Endothelial cell of umbilical vein (primary cell): ENCODE measurements at places on chromosomes 3 and 15.

DNA sequence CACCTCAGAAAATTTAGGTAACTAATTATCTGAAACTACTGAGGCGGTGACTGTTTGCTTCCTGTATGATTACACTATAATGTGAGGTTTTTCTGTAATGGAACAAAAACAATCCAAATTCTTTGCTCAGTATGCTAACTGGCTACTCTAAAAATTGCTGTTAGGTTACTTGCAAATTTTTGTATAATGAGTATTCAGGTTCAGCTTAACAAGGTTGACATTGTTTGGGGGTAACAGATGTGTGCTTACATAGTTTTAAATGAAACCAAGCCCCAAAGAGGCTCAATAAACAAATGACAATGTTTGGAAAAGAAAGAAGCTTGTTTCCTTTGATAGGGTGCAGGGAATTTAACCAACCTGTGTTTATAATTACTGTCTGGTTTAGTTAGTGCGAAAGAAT is 414.5 kb upstream of the MDFIC2 start:
- no peak for DNase-seq

DNA sequence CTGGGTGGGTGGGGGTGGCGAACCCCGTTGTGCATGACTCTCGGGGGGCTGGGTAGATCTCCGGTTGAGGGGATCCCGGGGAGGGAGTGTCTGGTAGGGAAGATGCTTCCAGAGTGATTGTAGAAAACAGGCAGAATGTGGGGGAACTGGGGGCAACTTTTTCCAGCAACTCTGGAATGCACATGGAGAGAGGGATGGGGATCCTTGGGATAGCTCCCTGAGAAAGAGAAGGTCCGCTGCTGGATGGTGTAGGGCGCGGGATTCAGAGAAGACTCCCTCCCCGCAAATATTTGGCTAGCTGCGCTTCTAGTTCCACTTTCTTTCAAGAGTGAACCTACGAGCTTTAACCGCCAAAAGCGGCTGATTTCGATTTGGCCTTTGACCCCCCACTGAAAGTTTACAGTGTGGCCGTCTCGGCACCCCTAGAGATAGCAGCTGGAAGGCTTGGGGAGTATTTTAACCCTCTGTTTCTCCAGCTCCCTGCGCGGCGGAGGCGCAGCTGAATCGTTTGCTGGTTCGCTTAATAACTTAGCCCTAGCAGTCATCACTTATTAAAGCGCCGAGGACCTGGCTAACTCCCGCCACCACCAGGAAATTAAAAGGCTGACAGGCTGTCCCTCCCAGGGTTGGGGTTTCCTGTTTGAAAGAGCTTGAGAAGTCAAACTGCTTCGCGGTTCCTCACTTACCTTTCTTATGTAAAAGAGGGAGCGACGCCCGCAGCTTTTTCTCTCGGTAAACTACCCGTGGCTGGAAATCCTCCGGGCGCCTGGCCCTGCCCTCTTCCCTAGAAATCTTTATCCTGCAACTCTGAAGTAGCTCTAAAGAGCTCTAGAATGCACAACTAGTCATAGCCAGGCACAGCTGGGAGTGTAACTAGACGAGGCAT is 1.2 kb downstream of the PHLDB2 start:
- DNase-seq = peak; percentile 88

DNA sequence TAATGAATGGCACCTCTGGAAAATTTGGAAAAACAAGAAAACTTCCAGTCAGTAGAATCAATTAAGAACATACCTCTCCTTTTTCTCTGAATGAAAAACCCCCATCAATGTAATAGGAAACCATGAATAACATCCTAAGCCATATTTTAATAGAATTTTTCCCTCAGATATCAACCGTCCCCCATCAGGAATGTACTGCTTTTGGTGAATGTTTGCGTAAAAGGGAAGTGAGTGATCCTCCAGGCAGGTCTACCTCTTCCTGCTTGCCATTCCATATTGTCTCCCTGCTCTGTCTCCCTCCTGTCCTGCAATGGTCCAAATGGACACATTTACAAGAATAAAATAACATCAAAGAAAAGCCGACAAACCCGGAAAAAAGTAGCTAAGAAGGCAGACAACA is 30.8 kb downstream of the LAMP3 start:
- DNase-seq = peak; percentile 65

- no peak for DNase-seq
Measured at GRCh38 chr3:100020876-100021644, 93.2 kb downstream of the FILIP1L start.

DNA sequence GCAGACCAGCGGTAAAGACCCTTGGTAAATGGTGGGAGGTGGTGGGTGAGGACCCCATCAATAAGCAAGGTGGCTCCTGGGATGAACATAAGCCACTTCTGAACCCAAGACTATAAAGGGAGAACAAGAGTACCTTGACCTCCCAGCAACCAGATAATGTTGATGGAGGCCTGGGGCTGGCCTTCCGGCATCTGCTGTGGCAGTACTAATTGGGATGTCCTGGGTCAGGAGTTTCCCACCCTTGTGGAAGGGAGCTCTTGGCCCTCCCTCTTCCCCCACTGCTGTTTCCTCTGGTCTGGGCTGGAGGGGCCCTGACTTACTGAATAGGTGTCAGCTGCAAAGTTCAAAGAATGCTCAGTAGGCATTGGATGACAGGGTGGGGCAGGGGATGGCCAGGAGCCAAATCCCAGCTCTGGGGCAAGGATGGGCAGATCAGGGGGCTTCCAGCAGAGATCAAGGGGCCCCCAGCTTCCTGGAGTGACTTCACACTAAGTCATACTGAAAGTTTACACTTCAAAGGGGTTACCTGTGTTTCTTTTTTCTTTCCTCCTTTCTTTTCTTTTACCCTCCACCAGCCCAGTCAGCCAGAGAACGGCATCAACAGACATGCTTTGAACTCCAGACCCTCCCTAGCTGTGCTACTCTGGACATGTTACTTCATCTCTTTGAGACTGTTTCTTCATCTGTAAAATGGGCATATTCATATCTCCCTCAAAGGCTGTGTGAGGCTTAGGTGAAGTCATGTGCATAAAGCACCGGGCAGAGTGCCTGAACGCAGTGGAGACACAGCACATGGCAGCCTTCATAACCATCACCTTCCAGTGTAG is 1.5 kb downstream of the RBP1 start:
- no peak for DNase-seq

- DNase-seq = no peak
Measured at GRCh38 chr15:84599906-84600305, 903 bp upstream of the ZSCAN2 start.

DNA sequence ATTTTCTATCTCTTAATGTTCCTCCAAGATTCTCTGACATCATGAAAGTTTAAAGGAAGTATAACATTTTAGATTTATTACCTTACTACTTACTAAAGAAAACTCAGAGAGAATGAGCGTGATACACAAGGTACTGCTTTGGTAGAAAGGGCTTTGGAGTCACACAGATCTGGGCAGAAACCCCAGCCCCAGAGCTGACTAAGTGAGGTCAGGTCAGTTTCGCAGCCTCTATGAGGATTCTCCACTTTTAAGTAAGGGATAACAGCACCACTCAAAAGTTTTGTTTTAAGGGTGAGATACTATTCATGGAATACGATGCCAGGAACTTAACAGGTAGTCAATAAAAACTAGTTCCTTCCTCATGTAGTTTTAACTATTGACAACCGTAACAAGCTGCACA is 76.1 kb downstream of the CLDN11 start:
- no peak for DNase-seq

DNA sequence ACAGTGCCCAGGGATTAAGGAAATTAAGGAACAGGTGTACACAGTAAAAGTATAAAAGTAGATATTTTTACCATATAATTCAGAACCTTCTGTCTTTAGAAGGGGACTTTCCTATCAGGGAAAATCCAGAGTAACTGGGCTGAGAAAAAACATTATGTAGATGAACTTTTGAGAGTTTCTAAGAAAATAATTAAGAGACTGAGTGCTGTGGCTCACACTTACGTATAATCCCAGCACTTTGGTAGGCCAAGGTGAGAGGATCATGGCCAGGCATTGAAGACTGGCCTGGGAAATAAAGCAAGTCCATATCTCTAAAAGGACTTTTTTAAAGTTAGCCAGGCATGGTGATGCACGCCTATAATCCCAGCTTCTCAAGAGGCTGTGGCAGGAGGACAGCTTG is 1021.8 kb downstream of the FHIT start:
- no peak for DNase-seq

- DNase-seq = peak; percentile 48
Measured at GRCh38 chr3:146148468-146148931, 12.5 kb downstream of the PLOD2 start.

- DNase-seq = peak; percentile 67
Measured at GRCh38 chr15:66838671-66839239, 136.7 kb downstream of the SMAD6 start.
